Mesendoderm (in vitro differentiated cells): ENCODE measurements at places on chromosomes 4 and X.

GRCh38 chr4:152998861-152999260 is 62.7 kb downstream of the FHDC1 start:
- DNase-seq: no peak

- peak; percentile 30 for DNase-seq
These were observed 110.3 kb upstream of the MAP3K15 start for GRCh38 chrX:19625612-19626011.

DNA sequence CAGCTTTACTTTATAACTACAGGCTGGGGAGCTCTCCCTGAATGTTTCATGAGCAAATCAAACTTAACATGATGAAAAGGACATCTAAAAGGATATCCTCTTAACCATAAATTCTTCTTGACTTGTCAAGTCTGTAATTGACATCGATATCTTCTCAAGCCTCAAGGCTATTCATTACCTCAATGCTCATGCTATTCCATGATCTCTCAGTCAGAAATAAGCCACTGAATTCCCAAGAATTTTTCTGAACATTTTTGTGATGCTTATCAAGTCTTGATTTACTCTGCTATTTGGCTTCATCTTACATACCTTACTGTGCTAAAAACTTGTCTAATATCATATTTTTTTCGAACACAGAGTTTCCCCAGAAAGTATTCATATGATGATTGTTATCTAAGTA is 433.4 kb downstream of the PDGFC start:
- DNase-seq: no peak

- no peak for DNase-seq
These were observed 16.8 kb downstream of the UGT8 start for GRCh38 chr4:114615435-114615834.

DNA sequence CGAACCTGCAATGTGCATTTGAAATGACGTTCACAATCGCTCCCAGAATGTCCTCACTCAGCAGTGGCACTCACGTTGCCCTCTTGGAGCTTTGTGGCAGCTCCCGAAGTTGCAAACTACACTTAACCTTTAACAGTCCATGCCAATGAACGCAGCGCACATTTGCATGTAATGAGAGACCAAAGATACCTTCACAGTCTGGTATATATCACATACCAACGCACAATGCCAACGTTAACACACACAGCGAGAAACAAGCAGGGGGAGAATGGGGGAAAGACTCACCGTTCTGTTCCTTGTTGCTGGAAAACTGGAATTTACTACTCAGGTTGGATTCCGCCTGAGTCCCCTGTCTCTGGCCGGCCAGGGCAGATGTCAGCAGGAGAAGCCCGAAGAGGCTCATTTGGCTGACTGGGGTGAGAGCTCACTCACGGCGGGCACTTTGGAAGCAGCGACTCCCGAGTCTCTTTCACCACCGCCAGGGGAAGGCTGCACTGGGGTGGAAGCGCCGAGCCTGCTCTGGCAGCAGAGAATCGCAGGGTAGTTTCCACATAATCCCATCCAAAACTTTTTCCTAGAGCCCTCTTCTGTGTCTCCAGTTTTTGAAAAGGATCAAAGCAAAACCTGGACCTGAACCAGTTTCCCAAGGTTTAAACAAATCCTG is 966 bp downstream of the PDGFC start:
- peak; percentile 85 for DNase-seq

GRCh38 chrX:49287665-49288064 is 15.8 kb upstream of the GAGE10 start:
- no peak for DNase-seq

GRCh38 chrX:69285401-69285877 is 120.2 kb upstream of the PJA1 start:
- DNase-seq: no peak

DNA sequence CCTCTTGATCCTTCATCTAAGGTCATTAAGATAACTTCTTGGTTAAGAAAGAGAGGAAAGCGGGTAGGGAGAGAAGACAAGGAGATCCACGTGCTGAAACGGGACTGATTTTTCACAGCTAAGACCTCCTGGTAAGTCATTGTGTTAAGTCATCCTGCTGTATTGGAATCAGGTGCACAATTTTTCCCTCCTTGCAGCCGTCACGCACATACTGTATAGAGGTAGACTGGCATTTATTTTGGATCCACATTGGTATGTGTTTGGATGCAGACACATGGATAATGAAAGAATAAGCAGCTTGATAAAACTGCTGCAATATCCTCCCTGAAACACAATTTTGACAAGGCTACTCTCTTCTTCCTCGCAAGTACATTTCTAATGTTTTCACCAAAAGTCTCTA is 60.1 kb upstream of the NAP1L5 start:
- DNase-seq: no peak

GRCh38 chr4:10417740-10418139 is 39.5 kb downstream of the ZNF518B start:
- DNase-seq: no peak

DNA sequence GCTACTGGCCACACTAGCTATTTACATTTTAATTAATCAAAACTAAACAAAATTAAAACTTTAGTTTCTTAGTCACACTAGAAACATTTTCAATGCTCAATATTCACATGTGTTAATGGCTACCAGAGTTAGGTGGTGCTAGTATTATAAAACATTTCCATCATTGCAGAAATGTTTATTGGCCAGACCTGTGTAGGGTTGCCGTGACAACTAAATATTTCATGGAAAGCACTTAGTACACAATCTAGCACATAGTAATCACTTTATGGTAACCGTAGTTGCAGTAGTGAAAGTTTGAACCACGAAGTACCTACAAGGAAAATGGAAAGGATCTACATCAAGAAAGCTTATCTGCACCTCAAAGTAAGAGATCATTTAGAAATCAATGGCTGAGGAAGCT is 95.9 kb downstream of the HS6ST2 start:
- DNase-seq: no peak

GRCh38 chrX:39866229-39866628 is 231.5 kb downstream of the BCOR start:
- DNase-seq: no peak

- DNase-seq: no peak
These were observed 452.1 kb upstream of the RPS6KA3 start for GRCh38 chrX:20718592-20719380.

GRCh38 chr4:1460967-1461868 is 55.0 kb upstream of the NKX1-1 start:
- no peak for DNase-seq

DNA sequence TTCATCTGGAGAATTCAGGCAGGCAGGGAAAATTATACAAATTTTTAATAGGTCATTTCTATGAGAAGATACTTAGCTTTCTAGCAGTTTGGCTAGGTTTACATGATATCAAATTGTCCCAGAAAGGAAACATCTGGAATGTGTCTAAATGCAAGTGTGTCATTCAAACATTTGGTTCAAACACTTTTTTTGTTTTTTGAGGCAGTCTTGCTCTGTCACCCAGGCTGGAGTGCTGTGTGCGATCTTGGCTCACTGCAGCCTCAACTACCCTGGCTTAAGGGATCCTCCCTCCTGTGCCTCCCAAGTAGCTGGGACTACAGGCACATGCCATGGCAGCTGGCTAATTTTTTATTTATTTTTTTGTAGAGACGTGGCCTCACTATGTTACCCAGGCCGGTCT is 31.6 kb downstream of the SPARCL1 start:
- DNase-seq: no peak

DNA sequence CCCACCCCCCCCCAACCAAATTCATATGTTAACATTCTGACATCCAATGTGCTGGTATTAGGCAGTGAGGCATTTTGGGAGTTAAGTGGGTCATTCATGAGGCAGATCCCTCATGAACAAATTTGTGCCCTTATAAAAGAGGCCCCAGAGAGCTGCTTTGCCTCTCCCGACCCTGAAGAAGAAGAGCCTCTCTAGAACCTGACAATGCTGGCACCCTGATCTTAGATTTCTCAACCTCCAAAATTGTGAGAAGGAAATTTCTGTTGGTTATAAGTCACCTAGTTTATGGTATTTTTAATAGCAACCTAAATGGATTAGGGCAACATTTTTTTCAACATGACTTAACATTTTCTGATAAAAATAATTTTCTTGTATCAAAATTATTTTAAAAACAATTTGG is 296.3 kb downstream of the CFAP299 start:
- DNase-seq: no peak

GRCh38 chrX:65702956-65703355 is 35.5 kb downstream of the MSN start:
- no peak for DNase-seq

DNA sequence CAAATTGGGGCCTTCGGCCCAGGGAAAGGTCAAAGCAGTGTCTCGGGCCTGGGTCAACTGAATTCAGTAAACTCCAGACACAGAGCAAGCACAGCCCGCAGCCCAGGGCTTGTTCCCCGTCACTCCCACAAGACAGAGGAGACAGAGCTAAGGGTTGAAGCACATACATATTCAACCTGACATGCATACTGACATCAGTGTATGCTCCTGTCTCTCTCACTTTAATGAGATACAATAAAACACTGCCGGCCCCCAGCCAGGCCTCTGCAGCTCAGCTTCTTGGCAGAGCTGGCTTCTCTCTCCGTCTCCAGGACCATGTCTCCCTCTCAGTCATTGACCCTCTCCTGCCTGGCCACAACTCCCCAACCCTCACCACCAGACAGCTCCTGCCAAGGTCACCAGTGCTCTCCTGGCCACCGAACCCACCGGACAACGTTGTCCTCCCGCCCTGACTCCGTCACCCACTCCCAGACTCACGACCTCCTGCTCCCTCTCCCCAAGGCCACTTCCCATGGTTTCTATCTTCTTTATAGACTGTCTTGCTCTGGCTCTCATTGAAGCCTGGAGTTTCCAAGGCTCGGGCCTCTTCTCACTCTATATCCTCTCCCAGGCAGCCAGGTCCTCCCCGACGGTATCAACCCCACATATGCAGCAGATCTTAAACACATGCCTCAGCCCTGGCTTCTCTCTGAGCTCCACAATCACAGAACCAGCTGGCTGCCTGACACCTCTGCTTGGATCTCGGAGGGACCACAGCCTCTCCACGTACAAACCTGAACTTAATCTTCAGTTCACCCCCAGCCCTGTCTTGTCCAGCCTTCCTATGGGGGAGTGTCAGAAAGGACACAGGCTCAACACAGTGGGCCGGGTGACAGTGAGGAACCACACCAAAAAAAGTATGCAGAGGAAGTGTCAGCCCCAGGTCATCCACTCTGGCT is 67.7 kb upstream of the C4orf50 start:
- DNase-seq: no peak

DNA sequence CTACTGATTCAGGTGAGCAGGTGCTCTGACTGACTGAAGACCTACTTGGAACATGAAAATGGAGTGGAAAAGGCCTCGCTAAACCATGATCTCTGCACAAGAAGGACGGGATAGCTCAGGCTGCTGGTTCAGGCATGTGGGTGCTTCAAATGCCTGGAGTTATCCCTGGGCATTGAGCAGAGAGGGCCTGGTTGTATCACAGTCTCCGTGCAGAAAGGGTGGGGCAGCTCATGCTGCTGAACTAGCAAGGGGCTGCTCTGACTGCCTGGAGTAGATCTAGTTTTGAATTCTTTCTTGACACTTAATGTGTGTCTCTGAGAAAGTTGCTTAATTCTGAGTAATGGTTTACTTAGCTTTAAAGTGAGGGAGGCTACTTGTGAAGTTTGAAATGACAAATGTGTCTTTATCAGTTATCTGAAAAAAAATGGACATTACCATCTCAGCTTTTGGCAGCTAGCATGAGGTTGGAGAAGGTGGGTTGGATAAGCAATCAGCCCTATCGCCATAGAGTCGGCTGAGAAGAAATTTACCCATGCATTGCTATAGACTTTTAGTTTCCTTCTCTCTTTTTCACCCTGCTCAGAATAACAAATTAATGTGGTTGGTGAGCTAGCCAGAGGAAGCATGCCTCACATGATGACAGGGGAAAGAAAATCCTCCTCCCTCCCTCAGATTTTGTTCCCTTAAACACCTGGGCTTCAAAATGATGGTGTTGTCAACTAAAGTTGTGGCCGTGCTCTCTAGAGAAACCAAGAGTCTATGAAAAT is 832.4 kb downstream of the STIM2 start:
- no peak for DNase-seq

DNA sequence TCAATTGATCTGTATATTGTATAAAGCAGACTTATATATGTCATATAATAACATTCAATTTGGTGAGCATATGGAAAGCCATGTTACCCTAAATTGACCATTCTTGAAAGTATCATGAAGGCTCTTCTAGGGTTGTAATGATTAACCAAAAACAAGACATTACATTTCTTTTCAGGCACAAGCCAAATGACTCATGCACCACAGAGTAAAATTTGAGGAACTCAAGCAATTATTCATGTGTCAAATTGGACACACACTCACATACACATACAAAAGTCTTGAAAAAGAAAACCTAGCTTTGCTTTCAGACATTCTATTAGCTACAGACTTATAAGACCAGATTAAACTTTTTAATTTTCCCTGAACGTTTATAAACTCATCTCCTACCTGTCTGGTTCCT is 146.5 kb upstream of the PCDH18 start:
- no peak for DNase-seq

DNA sequence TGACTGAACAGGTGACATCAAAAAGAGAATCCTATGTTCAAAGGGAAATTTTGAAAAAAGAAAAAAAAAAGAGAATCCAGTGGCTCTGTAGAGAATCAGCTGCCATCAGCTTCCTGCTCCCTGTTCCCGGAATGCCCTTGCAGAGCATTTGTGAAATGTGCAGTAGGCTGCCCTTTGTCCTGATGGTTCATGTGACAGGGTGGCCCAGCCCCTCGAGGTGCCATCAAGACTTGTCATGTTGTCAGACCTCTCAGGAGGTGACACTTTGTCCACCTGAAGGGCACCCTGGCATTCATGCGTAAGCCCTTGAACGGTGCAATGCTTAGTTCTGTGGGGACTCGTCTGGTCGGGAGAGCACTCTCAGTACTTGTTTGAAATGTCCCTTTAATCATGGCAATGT is 71.4 kb downstream of the CLDN34 start:
- no peak for DNase-seq

- no peak for DNase-seq
These were observed 39.6 kb downstream of the PTCHD1 start for GRCh38 chrX:23374291-23374690.

GRCh38 chr4:141246683-141247429 is 26.2 kb downstream of the ZNF330 start:
- peak; percentile 21 for DNase-seq
